ENCODE measurements at places on chromosomes 12 and 14.

DNA sequence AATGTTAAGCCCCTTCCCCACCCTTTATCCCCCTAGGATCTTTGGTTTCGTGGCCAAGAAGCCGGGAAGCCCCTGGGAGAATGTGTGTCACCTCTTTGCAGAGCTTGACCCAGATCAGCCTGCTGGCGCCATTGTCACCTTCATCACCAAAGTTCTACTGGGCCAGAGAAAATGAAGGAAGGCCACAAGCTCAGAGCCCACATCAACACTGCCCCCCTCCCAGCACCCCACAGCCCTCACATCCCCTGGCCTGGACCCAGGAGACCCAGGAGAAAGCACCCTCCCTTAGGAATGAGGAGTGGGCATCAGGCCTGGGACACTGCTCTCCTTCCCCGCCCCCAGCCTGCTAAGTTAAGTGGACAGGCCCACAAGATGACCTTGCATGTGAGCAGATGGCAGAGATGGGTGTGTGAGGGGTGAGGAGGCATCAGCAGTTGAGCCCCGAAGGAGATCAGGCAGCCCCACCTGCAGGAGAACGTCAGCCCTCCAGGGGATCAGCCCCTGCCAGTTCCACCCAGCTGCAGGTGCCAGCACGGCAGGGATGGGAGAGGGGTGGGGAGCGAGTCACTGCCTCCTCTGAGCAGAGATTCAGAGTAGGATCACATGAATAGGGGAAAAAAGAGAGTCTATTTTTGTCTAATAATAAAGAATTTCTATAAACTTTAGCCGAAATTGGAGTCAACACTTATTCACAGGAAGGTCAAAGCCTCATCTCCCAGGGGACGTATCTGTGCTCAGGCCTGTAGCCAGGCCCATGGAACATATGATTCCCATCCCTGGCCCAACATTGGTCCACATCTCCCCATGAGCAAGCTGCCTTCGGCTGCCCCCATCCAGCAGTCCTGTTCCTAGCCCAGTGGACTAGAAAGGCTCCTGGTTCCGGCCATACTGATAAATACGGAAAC lies 14.1 kb downstream of the TNS2 start:
- DNase-seq = no peak

- DNase-seq = no peak
These were observed 5.8 kb downstream of the MAX start for GRCh38 chr14:65096323-65097089.

GRCh38 chr14:58639842-58640484 lies 2.2 kb downstream of the DACT1 start:
- peak; percentile 72 for DNase-seq

DNA sequence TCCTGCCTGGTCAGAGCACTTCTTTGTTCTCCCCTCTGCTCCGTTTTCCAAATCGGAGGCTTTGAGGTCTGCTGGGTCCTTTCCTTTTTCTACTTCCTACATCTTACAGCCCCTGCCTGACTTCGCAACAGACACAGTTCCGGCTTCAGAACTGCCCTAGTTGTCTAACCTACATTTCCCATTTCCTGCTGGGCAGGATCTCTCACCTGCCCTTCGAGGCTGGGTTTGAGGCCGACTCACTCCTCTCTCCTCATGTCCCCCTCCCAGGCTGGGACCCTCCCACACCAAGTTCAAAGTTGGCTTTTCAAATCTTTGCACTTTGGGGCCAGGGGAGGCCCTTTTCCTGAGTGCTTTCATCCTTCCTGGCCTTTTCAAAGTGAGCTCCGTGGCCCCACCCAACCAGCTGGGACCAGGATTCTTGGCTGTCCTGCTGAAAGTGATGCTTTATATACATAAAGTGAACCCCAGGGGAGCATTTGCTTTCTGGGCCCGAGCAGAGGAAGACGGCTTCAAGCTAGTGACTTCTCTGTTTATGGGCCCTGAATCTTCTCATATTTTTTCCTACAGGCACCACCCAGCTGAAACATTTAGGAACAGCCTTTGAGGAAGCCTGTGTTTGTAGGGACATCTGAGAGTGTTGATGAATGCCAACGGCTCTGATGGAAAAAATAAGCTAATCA lies 281.0 kb upstream of the CRY1 start:
- DNase-seq = no peak

- no peak for DNase-seq
These were observed 458.1 kb downstream of the PCNX1 start for GRCh38 chr14:71365361-71365760.

DNA sequence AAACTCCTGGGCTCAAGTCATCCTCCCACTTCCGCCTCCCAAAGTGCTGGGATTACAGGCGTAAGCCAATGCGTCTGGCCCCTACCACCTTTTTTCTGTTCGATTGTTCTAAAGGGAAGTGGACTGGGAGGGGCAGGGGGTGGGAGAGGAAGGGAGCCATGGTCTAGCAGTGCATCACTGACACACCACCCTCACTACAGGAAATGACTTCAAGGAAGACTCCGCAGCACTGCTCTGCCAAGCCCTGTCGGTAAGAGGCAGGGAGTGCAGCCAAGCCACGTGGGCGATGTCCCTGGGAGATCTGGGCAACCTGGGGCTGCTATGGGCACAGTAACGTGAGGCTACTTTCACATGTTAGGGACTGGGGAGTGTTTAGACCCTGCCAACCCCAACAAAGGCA lies 18.0 kb downstream of the LRRC74A start:
- DNase-seq = no peak

DNA sequence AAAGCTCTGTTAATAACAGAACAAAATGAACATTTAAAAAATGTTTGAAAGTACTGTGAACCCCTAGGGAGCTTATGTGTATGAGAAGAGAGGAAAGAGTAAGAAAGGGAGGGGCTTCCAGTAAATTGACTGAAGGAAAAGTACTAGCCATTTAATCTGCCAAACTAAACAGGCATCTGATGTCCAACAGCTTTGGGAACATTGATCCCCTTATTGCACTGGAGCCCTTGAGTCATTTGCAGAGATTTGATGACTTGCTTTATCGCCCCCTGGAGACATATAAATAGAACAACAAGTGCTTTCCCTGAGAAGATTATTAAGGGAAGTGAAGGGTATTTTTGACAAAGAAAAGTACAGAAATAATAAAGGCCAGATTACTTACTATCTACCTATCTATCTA lies 319.3 kb upstream of the NOVA1 start:
- DNase-seq = peak; percentile 20

DNA sequence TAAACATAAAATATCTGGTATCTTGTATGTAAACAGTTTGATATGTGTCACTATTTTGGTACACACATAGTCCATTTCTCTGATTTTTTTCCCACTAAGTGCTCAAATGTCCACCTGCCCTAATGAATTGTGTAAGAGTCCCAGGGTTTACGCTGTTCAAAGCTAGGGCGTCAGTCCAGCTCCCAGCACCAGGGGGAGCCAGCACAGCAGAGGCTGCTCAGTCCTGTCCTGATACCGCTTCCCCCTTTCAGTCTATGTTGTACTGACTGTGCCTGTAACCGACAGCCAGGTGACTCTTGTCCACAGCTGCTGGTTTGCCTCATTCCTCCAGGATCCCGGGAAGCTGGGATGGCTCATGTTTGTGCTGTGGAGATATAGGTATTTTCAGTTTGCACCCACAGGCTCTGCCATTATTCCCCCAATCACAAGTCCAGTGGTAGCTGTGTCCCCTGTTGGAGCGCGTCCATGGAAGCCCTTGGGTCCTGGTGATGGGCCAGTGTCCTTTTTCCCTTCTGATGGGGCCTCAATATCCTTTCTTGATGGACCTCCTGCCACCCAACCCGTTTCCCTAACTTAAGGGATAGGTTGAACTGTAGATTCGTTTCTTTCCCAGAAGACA lies 242.0 kb downstream of the NEDD1 start:
- no peak for DNase-seq

GRCh38 chr12:46523863-46524770 lies 151.5 kb upstream of the SLC38A2 start:
- peak; percentile 48 for DNase-seq

GRCh38 chr14:91116913-91117588 lies 3.2 kb downstream of the DGLUCY start:
- DNase-seq = no peak

DNA sequence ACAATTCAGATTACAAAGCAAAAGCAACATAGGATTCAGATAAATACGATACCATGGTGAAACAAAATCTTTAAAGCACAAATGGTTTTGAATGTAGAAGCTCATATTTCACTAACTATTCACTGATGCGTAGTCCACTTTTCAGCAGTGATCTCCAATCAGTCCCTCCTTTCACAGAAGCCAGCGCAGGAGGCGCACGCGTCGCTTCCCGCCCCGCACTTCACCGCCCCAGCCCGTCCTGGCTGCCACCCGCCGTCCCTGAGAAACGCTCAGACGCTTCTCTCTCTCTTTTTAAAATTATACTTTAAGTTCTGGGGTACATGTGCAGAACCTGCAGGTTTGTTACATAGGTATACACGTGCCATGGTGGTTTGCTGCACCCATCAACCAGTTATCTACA lies 19.8 kb upstream of the CHFR start:
- DNase-seq = no peak

GRCh38 chr12:613996-614395 lies 49.2 kb downstream of the NINJ2 start:
- DNase-seq = no peak

- no peak for DNase-seq
These were observed 19.8 kb downstream of the ZFYVE21 start for GRCh38 chr14:103735439-103735814.

- DNase-seq = no peak
These were observed 90.3 kb upstream of the EEA1 start for GRCh38 chr12:93019212-93019927.

- DNase-seq = no peak
These were observed 769 bp upstream of the EMP1 start for GRCh38 chr12:13195785-13196129.

GRCh38 chr12:92603741-92604432 lies 98.9 kb upstream of the PLEKHG7 start:
- DNase-seq = no peak

DNA sequence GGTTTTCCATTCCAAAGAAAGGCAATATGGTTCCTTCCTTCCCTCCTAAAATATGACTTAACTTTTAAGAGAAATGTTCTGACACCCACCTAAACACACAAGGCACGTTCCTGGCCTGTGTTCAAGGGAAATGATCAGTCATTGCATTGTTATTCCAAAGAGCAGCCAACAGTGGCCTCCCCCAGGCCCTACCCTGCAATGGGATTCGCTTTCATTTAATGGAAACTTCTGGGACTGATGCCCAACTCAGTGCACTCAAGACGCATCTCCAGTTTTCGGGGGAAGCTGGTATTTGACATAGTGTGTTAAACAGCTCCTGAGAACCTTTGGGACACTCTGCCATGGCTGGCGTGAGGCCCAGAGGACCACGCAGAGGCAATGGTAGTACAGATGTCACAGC lies 65.9 kb downstream of the DDX51 start:
- DNase-seq = peak; percentile 67

Measured in AG09319 (cell line).